ENCODE measurements at places on chromosomes 3 and 15.

DNA sequence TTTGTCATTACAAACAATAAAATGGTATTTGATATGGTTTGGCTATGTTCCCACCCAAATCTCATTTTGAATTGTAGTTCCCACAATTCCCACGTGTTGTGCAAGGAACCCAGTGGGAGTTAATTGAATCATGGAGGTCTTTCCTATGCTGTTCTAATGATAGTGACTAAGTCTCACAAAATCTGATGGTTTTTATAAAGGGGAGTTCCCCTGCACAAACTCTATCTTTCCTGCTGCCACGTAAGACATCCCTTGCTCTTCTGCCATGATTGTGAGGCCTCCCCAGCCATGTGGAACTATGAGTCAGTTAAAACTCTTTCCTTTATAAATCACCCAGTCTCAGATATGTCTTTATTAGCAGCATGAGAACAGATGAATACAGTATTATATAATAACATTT is 15.4 kb upstream of the AADAC start:
- no peak for DNase-seq

DNA sequence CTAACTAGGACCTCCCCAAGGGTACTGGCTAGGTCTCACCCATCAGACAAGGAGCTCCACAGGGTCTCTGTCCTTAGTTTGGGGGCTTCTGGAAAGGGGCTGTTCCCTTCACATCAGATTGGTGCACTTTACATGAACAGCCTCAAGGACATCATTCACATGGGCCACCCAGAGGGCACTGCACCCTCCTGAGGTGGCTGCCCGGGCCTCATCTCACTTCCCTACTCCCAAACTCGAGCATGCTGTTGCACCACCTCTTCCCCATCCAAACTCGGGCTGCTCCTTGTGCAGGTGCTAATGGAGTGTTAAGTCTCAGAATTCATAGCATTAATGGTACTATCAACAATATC is 48.1 kb downstream of the RAB11A start:
- no peak for DNase-seq

- no peak for DNase-seq
Observed at GRCh38 chr3:135012101-135012500, 217.0 kb downstream of the EPHB1 start.

DNA sequence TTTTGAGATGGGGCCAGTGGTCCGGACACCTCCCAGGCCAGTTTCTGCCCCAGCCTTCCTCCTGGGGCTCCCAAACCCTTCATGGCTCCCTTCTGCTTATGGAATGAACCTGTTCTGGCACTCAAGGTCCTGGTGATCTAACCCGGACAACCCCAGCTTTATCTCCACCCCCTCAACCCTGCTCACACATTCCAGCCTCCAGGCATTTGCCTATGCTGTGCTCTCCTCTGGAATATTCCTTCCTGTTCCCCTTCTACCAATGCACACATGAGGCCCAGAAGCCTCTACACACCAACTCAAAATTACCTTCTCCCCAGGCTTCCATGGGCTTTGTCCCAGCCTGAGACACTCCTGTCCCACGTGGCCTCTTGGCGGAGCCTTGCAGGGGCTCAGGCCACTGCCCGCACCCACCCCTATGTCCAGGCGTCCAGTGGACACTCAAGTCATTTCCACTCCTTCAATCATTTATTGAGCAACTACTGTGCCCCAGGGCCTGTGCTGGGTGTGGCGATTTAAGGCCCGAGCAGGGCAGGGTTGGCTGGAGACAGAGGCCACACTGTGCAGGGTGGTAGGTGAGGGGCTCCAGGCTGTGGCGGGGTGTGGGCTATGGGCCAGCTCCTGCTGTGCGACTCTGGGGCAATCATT is 18.8 kb downstream of the PLXND1 start:
- no peak for DNase-seq

DNA sequence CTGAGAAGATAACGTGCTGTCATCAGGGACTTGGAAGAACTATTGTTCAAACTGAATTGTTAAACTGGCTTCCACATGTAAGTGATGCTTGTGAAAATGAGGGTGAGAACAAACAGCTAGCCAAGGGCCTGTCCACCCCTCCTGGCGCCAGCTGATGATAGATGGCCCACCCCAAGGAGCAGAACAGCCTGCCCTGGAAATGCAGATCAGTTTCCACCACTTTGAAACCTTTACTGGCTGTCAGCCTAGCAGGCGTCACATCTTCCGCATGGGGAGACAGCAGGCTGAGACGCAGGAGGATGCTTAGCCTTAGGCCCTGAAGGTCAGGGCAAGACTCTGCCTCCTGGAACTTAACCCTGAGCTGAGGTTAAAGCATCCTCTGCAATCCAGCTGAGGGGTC is 6.4 kb upstream of the SLC51B start:
- DNase-seq, result no peak

GRCh38 chr3:182717216-182717615 is 76.1 kb upstream of the ATP11B start:
- DNase-seq, result no peak

DNA sequence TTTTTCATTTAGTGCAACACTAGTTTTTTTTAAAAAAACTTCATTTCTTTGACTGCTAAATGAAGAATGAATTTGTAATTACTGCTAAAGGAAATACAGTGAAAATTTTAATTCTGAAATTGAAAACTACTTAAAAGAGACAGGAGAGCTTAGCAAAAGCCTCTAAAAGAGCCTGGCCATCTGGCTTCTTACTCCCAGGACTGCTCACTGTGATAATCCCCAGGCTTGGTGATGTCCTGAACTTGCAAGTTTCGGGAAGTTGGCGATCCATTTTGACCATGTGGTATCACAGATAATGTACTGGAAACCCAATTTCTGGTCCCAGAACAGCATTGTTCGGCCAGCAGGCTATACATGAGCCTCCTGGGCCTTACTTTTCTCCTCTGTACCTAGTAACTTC is 292.1 kb downstream of the FGF12 start:
- no peak for DNase-seq

GRCh38 chr15:92728266-92728665 is 72.7 kb upstream of the FAM174B start:
- DNase-seq, result no peak

- DNase-seq, result no peak
Observed at GRCh38 chr3:78633626-78634025, 1134.2 kb downstream of the ROBO1 start.

DNA sequence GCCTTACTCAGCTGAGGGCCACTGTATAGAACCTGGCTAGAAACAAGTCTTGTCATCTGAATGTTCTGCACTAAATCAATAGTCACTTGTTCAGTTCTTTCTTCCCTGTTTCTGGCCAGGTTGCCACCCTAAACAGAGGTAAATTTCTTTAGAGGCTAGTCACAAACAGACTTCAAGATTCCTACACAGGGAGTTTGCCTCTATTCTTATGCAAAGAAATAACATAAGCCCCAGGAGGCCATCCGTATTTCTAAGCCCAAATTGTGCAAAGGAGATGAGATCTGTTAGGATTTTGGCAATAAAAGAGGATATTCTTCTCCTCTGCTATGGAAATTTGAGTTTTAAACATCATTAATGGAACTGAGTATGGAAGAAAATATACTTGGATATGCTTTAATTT is 4.9 kb downstream of the ZIC4 start:
- DNase-seq, result no peak

DNA sequence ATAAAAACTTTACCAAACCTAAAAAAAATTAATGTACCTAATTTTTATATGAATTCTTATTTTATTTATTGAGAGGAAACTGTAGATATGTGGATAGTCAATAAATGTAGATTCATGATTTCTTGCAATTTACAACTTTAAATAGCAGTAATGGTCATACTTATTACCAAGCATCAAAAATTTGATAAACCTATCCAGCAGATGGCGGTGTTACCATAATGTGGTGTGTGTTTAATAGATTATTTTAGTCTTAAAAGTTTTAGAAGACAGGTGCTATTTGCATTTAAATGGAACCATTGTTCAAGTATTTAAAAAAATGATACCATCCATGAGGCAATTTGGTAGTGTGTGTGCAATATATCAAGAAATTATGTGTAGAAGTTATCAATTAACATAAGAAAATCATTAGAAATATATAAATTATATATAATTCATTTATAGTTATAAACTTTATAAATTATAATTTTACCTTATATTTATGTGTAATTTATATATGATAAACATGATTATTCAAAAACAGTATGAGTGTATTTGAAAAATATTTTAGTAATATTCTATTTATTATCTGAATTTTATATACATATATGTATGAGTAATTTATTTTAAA is 176.0 kb upstream of the BCHE start:
- no peak for DNase-seq
